ENCODE measurements at places on chromosomes 6 and 20.

DNA sequence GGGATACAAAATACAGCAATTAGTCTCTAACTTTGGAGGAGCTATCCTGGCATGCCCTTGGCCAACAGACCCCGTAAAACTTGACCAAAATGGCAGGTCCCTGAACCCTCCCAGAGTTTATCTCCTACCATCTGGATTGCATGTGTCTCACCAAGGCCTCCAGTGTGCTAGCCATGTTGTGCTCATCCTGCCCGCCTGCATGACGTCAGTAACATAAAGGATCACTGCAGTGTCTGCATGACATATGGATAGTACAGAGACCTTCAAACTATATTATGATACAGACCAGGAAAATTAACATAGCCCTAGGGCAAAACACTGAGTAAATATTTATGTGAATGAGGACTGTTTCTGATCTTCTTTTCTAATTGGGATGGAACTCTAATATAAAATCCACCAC is 25.3 kb downstream of the CPXM1 start:
- DNase-seq, result no peak

- no peak for DNase-seq
Observed at GRCh38 chr6:64258302-64258701, 622.7 kb downstream of the PHF3 start.

- DNase-seq, result peak; percentile 85
Observed at GRCh38 chr6:75204959-75205775, 686 bp downstream of the COL12A1 start.

GRCh38 chr20:34018166-34018565 is 24.5 kb downstream of the RALY start:
- DNase-seq, result no peak

- no peak for DNase-seq
Observed at GRCh38 chr20:53050338-53050737, 78.2 kb downstream of the TSHZ2 start.

- no peak for DNase-seq
Observed at GRCh38 chr6:114580882-114581281, 238.1 kb upstream of the HS3ST5 start.
